Activated CD4-positive, alpha-beta T cell treated with anti-CD3 and anti-CD28 coated beads, Interleukin-2, Interleukin-6, amounts not matched to agents 100 ng/mL and 50 ng/mL, durations not matched to agents 16 hours and 8 hours (primary cell): ENCODE measurements at places on chromosomes 11 and 22.

DNA sequence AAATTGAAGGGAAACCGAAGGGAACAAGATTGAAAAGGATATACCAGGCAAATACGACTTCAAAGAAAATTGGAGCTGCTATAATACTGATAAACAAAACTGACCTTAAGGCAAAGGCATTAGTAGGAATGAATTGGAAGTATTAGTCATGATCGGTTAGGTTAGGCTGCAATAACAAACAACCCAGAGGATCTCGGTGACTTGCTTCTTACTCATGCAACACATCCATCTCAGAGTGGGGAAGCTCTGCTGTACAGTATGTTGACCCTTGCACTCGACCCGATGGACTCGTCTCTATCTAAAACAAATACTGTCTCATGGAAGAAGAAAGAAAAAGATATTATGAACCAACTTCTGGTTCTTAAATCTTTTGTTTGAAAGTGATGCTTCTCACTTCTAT lies 42.3 kb downstream of the SPATA19 start:
- no peak for DNase-seq

DNA sequence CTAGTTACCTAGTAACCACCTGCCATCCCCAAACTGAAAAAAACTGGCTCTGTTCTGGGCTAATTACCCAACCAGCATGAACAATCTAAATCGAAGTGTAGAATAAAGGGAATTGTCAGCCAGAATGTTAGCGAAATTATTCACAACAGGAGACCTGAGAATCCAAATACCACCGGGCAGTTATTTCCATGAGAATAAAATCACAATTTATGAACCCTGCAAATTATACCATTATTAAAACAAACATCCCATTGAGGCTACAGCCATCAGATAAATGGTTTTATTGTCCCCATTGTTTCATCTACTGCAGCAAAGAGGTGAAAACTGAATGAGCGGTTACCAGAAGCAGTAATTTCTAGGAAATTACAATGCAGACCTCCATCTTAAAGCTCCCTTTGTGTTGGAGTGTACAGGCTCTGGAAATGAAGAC lies 21.7 kb downstream of the FAM168A start:
- DNase-seq: no peak

DNA sequence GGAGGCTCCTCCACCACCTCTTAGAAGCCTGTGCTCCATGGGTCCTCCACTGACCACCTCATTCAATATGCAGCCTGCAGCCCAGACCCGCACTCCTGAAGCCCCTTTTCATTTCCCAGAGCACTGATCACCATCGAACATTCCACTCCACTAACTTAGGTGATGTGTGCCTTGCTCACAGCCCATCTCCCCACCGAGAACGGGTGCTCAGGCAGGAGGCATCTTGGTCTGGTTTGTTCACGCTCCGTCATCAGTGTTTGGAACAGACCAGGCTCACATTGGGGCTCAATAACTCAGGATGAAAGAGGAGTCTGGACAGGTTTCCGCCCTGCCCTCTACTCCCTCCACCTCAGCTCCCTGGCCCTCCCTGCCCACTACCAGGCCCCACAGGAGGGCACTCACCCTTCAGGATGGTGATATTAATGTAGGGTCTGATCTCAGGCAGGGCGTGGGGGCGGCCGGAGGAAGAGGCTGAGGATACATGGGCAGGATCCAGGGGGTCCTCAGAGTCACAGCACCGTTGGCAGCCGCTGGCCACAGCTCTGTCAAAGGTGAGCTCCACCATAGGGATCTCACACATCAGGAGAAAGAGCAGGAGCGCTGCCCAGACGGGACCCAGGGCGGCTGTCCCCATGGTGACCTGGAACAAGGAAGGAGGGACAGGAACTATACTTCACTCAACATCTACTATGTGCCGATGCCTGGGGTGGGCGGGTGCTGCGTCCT lies 3.1 kb downstream of the C1QTNF6 start:
- no peak for DNase-seq

DNA sequence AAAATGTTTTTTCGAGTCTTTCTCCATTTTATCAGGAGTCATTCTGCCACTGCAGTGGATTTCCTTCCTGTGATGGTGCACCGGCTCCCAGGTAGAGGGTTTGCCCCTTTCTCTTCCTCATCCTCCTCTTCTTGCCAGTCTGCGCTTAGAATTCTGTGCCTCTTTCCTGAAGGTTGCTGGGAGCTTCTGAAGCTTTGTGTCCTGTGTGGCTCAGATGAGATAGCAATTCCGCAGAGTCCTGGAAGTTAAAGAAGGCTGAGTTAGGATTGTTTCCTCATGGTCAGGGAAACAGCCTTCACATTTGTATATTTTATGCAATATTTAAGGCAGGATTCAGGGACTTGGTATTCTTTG lies 264 bp downstream of the BCO2 start:
- no peak for DNase-seq

DNA sequence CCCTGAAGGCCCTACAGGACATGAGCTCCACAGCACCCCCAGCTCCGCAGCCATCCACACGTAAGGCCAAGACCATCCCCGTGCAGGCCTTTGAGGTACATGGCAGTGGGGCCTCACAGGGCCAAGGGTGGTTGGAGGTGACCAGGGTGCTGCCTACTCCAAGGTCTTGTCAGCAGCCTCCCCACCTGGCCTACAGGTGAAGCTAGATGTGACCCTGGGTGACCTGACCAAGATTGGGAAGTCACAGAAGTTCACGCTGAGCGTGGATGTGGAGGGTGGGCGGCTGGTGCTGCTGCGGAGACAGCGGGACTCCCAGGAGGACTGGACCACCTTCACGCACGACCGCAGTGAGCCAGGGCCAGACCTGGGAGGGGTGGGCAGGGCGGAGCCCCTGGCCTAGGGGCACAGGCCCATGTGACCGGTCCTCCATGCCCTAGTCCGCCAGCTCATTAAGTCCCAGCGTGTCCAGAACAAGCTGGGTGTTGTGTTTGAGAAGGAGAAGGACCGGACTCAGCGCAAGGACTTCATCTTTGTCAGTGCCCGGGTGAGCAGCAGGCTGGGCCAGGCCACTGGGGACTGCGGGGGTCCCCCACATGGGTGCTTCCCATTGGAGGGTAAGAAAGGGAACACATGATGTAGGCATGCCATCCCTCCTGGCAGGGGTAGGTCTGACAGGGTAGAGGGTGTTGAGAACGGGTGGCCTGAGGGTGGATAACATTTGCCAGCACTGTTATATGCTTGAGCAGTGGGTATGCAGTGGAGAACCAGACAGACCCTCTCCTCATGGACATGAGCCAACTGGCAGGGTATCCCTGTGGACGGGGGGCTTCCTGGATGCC lies 5.6 kb downstream of the INPPL1 start:
- no peak for DNase-seq

GRCh38 chr11:1863352-1864216 lies 10.7 kb downstream of the LSP1 start:
- DNase-seq: no peak

GRCh38 chr22:28768701-28769393 lies 3.6 kb upstream of the CCDC117 start:
- no peak for DNase-seq

DNA sequence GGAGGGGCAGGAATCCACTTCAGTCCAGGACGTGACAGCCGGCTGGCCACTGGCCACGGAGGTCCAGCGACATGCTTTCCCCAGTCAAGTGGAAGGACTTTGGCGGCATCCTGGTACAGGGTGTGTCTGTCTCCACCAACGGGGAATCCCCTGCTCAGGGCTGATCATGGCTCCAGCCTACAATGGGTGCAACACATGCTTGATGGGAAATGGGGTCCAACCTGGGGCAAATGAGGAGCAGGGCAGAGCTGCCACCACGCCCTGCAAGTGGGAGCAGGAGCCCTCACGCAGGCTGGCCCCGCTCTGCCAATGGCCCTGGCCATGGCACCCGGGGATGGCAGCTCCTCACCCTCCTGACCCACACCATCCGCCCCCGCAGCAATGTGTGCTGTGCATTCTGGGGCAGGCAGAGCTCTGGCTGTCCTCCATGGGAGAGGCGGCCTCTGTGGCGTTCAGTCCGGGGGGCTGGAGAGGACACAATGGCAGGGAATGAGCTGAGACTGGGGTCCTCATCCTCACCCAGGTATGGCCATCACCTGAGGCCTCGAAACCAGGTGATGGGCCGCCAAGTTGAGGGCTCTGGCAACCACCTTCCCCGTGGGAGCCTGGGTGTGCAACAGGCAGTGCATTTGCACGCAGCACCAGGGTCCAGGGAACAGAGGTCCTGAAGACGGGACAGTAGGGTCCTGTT lies 5.8 kb upstream of the SEPTIN5 start:
- no peak for DNase-seq
